ENCODE measurements at places on chromosomes 1 and 21. TPM values are rescaled to one million over a fixed set of nuclear protein-coding genes. Genes with fewer than 3 reads are reported as not detected.

GRCh38 chr1:193416226-193417024 lies 230.0 kb upstream of the B3GALT2 start:
- DNase-seq, result no peak
- no peaks in the 10 kb centered on the region for H3K36me3 ChIP-seq
- no peak overlapping the region for H3K4me3 ChIP-seq
- no peaks in the 10 kb centered on the region for H3K4me1 ChIP-seq

DNA sequence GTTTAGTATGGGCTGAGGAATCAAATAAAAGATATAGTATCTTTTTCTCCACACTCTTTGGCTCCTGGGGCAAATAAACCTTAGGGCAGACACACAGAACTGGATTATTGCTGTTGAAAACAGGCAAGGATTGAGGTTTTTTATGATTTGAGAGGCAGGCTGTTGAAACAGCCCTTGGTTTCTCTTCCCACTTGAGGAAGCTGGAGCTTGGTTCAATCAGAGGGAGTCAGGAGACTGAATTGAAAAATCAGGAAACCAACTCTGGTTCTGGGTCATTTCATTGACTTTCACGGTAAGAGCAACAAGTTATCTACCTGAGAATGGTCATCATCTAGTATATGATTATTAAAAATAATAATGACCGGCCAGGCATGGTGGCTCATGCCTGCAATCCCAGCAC lies 108.4 kb downstream of the CNIH3 start:
- no peaks in the 10 kb centered on the region for H3K36me3 ChIP-seq
- no peaks in the 10 kb centered on the region for H3K27me3 ChIP-seq
- H3K4me3 ChIP-seq, result no peak overlapping the region

- H3K4me1 ChIP-seq, result no peaks in the 10 kb centered on the region
- H3K4me3 ChIP-seq, result no peak overlapping the region
- no peaks in the 10 kb centered on the region for H3K36me3 ChIP-seq
- no peak for DNase-seq
- H3K27ac ChIP-seq, result no peak overlapping the region
Measured at GRCh38 chr1:209965996-209966395, 28.0 kb downstream of the SYT14 start.

DNA sequence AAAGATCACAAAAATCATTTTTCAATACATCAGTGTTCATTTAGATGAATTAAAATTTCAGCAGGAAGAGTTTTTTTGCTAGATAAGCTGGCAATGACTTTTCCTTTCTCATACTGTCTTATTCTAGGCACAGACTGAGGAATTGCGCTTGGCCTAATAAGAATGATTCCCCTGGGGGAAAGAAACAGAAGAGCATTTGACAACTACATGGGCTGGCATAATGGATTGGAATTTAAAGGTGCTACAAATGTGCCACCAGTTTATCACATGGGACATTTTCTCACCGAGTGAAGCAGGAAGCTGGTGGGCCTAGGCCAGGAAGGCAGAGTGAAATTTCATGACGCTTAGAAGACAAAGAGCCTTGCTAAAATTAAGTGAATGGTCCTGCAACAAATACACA lies 39.3 kb downstream of the CDKN2C start:
- H3K36me3 ChIP-seq, result no peaks in the 10 kb centered on the region
- H3K4me1 ChIP-seq, result no peaks in the 10 kb centered on the region
- no peak overlapping the region for H3K4me3 ChIP-seq

DNA sequence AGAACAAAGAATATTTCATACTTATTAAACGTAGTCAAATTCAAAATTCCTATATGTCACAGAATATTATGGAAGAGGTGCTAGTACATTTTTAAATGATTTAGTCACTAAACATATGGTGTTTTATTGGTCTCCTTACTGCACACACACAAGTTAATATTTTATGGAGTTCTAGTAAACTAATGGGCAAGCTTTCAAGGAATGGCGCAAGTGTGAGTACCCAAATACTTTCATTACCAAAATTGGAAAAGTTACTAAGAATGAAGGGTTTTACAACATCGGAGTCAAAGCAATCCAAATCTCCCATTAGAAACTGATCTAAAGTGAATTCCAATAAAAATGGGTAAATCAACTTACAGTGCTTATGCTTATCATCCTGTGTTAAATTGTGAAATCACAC lies 921.9 kb downstream of the ADGRL2 start:
- DNase-seq, result no peak
- no peaks in the 10 kb centered on the region for H3K36me3 ChIP-seq
- no peak overlapping the region for H3K4me3 ChIP-seq
- no peaks in the 10 kb centered on the region for H3K4me1 ChIP-seq
- no peaks in the 10 kb centered on the region for H3K27me3 ChIP-seq
- H3K27ac ChIP-seq, result no peak overlapping the region

GRCh38 chr1:21534674-21535378 lies 25.6 kb downstream of the ALPL start:
- DNase-seq, result no peak
- H3K36me3 ChIP-seq, result no peaks in the 10 kb centered on the region
- no peaks in the 10 kb centered on the region for H3K4me1 ChIP-seq
- H3K27ac ChIP-seq, result no peak overlapping the region

DNA sequence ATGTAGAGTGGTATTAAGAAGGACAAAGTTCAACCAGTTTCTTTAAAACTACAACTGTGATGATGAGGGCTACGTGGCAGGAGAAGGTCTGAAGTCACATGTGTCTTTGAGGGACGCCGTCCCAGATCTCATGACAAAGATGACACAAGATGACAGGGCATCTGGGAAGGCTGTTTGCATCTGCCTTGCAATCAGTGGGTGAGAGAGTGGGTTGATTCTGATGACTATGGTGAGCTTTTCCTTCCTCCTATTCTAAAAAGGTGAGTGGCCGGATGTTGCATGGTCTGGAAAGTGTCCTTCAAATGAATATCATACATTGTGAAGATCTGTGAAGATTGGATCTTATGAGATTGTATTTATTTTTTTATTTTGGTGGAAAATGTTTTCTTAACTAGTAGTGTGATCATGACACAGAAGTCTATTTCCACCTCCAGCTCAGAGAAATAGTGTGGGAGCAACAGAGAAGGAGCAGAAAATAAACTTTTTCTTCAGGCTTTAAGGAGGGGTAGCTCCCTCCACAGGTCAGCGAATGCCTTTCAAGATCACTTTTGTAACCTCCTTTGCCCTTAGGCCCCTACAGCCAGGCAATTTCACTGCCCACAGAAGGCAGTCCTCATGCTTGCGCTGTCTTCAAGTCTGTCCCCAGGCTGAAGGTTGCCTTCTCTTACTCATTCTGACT lies 76.0 kb upstream of the ATF3 start:
- H3K4me1 ChIP-seq, result no peaks in the 10 kb centered on the region
- H3K27ac ChIP-seq, result no peak overlapping the region
- no peak overlapping the region for H3K4me3 ChIP-seq
- H3K27me3 ChIP-seq, result no peaks in the 10 kb centered on the region

GRCh38 chr1:198424441-198424840 lies 116.0 kb downstream of the ATP6V1G3 start:
- no peaks in the 10 kb centered on the region for H3K4me1 ChIP-seq
- no peak for DNase-seq
- no peaks in the 10 kb centered on the region for H3K36me3 ChIP-seq

DNA sequence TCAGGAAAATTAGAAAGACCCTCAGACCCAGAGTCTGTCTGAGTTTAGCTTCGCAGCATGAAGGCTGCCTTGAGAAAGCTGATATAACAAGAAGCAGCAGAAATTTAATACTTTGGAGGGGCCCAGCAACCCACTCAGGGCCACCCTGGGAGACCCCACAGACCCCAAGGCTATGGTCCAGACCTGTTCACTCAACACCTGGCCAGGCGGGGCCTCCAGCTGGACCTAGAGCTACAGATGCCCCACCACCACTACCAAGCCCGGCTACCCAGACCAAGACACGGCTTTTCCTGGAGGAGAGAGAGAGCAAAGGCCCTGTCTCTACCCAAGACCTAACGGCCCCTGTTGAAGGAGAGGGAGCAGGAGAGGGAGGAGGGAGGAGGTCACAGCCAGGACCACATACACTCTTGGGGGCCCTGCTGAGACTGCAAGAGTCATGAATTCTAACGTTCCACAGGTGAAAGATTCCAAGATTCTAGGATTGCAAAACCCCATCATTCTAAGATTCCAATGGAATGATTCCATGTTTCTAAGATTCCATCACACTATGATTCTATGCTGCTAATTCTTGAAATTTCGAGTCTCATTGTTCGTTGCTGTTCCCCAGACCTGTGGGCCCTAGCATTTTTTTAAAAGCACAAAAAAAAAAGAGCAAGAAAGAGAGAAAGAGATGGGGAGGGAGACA lies 53.2 kb downstream of the LACTBL1 start:
- no peak overlapping the region for H3K27ac ChIP-seq
- H3K4me1 ChIP-seq, result no peaks in the 10 kb centered on the region
- no peaks in the 10 kb centered on the region for H3K36me3 ChIP-seq
- no peak overlapping the region for H3K4me3 ChIP-seq

- H3K4me1 ChIP-seq, result peaks cover 4% of the 10 kb centered on the region
- H3K27me3 ChIP-seq, result no peaks in the 10 kb centered on the region
- no peak for DNase-seq
- H3K36me3 ChIP-seq, result no peaks in the 10 kb centered on the region
- H3K27ac ChIP-seq, result no peak overlapping the region
Measured at GRCh38 chr1:85308833-85309350, 32.5 kb upstream of the BCL10 start.

- no peaks in the 10 kb centered on the region for H3K4me1 ChIP-seq
- no peak for DNase-seq
- H3K4me3 ChIP-seq, result peak overlapping the region; percentile 53
Measured at GRCh38 chr1:54885807-54886723, 930 bp downstream of the DHCR24 start.

- H3K4me3 ChIP-seq, result no peak overlapping the region
- no peaks in the 10 kb centered on the region for H3K4me1 ChIP-seq
- H3K36me3 ChIP-seq, result no peaks in the 10 kb centered on the region
- H3K27me3 ChIP-seq, result no peaks in the 10 kb centered on the region
- DNase-seq, result no peak
Measured at GRCh38 chr1:216310776-216311175, 112.5 kb downstream of the USH2A start.

DNA sequence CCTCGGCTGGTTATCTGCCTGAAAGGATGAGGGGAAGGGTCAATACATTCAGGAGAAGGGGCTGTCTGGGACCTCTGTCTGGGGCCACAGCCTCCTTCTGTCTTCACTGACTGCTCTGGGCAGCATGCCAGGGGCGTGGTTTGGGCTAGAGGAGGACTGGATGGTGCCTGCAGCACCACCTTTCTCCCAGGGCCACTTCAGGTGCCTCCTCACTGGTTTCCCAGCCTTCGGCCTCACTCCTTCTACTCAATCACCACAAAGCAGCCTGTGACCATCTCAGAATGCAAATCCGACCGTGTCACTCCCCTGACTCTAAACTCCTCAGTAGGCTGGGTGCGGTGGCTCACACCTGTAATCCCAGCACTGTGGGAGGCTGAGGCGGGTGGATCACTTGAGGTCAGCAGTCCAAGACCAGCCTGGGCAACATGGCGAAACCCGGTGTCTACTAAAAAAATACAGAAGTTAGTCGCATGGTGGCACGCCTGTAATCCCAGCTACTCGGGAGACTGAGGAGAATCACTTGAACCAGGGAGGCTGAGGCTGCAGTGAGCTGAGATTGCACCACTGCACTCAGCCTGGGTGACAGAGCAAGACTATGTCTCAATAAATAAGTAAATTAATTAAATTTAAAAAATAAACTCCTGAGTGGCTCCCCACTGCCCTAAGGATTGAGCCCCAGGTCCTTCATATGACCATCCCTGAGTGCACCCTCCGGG lies 50.1 kb upstream of the ECE1 start:
- no peaks in the 10 kb centered on the region for H3K36me3 ChIP-seq
- peak; percentile 85 for DNase-seq
- H3K4me3 ChIP-seq, result no peak overlapping the region
- H3K27me3 ChIP-seq, result no peaks in the 10 kb centered on the region
- no peaks in the 10 kb centered on the region for H3K4me1 ChIP-seq

DNA sequence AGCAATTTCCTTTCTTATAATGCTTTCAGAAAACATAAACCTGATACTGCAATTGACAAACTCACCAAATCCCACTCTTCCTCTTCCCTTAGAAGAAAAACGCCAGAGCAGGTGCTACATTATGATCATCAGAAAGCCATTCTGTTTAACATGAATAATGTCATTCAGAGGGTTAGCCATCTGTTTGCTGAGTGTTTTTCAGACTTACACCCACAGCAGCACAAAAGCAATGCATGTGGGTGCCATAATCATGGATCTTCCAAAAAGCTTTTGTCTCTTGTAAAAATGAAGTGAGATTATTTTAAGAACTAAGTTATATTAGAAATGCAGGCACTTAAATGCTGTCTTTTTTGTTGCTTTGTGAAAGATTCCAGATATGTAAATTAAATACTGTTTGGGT lies 204.6 kb upstream of the TMPRSS15 start:
- no peak for DNase-seq
- H3K27ac ChIP-seq, result no peak overlapping the region
- H3K4me3 ChIP-seq, result no peak overlapping the region
- no peaks in the 10 kb centered on the region for H3K27me3 ChIP-seq
- no peaks in the 10 kb centered on the region for H3K36me3 ChIP-seq

DNA sequence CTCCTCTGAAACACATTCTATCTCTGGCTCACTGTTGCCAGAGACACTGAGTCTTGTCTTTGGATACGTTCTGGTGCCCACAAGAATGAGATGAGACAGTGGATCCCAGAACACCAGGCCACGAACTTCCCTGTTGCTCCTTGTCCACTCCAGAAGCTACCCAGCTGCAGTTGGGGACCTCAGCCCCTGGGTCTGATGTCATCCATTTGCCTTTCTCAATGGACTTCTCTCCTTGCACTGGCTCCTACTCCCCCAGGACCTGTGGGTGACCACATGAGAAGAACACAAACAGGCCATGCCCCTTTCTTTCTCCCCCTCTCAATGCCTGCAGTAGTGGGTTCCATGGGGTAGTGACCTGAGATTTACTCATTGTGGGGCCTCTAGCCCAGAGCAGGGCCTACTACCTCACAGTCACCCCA lies 5.9 kb downstream of the NBPF1 start:
- no peaks in the 10 kb centered on the region for H3K36me3 ChIP-seq
- DNase-seq, result peak; percentile 74
- no peaks in the 10 kb centered on the region for H3K4me1 ChIP-seq
- H3K4me3 ChIP-seq, result no peak overlapping the region
- no peak overlapping the region for H3K27ac ChIP-seq
- H3K27me3 ChIP-seq, result no peaks in the 10 kb centered on the region

- no peaks in the 10 kb centered on the region for H3K27me3 ChIP-seq
- DNase-seq, result no peak
- no peak overlapping the region for H3K27ac ChIP-seq
- peaks cover 4% of the 10 kb centered on the region for H3K36me3 ChIP-seq
- no peak overlapping the region for H3K4me3 ChIP-seq
- no peaks in the 10 kb centered on the region for H3K4me1 ChIP-seq
Measured at GRCh38 chr1:40625076-40625475, 40.4 kb downstream of the RIMS3 start.

The PLPPR4 gene
- total RNA-seq, result 7.2 TPM

The LPAR3 gene
- 0.10 TPM for total RNA-seq

The GNPAT gene
- 33.5 TPM for total RNA-seq

The TBX15 gene
- 2.3 TPM for total RNA-seq

The GABRD gene
- 0.49 TPM for total RNA-seq

The FMOD gene
- total RNA-seq, result 353 TPM

The CD101 gene
- 2.4 TPM for total RNA-seq
